ENCODE measurements at places on chromosomes 12 and 14. TPM values are rescaled to one million over a fixed set of nuclear protein-coding genes. Genes with fewer than 3 reads are reported as not detected.

GRCh38 chr12:124641591-124641990 is 74.2 kb upstream of the NCOR2 start:
- no peak for DNase-seq

GRCh38 chr14:73008501-73008900 is 18.4 kb downstream of the ZFYVE1 start:
- DNase-seq: no peak

The OTUB2 gene
- 0.35 TPM for total RNA-seq

- no peak for DNase-seq
These were observed 76.0 kb downstream of the SYNE2 start for GRCh38 chr14:63928744-63929174.

- DNase-seq: no peak
These were observed 19.7 kb upstream of the NGB start for GRCh38 chr14:77290705-77291104.

DNA sequence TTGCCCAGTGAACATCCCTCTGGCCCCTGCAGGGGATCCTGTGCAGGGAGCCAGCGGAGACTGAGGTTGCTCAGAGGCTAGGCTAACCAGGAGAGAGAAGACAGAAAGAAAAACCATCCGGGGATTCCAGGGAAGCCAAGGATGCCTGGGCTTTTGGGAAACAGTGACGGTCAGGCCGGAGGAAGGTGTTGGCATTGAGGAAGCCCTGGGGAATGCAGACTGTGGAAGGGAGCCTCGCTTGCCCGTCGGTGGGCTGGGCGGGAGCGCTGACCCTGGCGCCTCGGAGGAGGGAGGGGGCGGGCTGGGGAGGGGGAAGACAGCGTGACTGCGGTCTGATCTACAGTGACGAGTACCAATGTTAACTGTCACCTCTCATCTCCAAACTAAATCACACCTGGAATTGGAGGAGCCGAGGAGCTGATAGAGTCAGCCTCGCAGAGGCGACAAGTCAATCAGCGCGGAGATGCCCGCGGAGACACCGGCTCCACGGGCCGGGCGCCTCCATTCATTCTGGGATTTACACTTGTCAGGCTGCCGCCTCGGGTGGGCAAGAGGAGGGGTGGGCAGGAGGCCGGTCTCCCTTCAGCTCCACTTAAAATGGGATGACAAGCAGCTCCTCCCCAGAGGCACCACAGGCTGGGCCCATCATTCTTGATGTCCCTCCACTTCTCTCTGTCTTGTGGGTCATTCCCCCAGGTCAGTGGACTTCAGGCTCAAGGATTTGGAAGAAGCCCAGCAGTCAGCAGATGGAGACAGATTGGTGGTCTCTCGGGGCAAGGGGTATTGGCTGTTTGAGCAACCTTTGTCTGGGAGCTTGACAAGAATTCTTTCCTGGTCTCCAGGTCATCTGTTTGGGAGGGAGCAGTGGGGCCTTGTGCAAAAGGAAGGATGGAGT is 20.4 kb upstream of the GPATCH2L start:
- DNase-seq: no peak

All from Right ventricle myocardium inferior (tissue), 1 donor.